ENCODE measurements at places on chromosomes 1 and 21.

- no peak for DNase-seq
Observed at GRCh38 chr1:240794046-240794843, 182.3 kb upstream of the GREM2 start.

DNA sequence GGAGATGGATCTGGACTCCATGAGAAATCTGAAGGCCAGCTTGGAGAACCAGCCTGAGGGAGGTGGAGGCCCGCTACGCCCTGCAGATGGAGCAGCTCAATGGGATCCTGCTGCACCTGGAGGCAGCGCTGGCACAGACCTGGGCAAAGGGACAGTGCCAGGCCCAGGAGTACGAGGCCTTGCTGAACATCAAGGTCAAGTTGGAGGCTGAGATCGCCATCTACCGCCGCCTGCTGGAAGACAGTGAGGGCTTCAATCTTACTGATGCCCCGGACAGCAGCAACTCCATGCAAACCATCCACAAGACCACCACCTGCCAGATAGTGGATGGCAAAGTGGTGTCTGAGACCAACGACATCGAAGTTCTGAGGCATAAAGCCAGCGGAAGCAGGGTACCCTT lies 601.5 kb upstream of the ZP4 start:
- no peak for DNase-seq

DNA sequence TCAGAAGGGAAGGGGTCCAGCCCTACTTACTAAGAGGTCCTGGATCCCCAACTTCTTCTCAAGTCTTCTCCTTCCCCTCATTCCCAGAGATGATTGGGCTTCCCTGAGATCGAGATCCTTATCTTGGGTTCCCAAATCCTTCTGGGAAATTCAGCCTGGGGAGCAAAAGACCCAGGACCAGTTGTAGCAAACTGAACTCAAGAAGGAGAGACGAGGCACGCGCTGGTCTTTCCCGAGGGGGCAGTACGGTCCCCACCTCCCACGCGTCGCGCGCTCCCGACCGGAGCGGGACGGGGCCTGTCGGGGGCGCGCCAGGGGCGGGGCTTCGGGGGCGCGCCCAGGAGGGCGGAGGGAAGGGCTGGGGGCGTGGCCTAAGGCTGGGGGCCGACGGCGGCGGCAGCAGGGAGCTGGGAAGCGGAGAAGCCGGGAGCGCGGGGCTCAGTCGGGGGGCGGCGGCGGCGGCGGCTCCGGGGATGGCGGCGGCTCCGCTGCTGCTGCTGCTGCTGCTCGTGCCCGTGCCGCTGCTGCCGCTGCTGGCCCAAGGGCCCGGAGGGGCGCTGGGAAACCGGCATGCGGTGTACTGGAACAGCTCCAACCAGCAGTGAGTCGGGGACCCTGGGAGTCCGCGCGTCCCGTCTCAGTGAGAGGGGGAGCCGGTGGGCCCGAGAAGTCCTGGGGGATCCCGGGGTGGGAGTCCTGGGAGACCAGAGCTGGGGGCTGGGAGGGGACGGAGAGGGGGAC lies at the start of gene EFNA3:
Gene EFNA3, plus strand, starts transcription at position 369 of the 741 bp plus-strand sequence. Its CDS starts 105 bp downstream, at position 474.
- DNase-seq: no peak

- DNase-seq: no peak
Observed at GRCh38 chr1:246537887-246538286, 28.2 kb downstream of the TFB2M start.

DNA sequence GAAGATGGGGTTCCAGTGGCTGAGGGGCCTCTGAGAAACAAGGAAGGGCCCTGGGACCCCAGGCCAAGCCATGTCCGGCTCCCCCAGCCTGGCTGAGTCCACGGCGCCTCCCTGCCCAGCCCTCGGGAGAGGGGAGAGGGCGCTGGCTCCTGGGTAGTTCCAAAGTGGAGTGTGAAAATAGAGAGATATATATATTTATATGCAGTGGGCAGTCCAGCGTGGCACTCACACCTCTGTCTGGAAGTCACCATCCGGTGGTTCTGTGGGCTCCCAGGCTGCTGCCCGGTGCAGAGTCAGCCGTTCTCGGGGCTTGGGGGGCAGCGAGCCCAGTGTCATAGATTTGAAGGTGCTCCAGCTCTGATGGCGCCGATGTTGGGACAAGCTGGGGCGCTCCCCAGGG lies 23.4 kb upstream of the COL16A1 start:
- no peak for DNase-seq

- no peak for DNase-seq
Observed at GRCh38 chr1:27519331-27520258, 29.6 kb upstream of the WASF2 start.

GRCh38 chr1:143611159-143611558 lies 360.6 kb downstream of the FAM72C start:
- DNase-seq: no peak

DNA sequence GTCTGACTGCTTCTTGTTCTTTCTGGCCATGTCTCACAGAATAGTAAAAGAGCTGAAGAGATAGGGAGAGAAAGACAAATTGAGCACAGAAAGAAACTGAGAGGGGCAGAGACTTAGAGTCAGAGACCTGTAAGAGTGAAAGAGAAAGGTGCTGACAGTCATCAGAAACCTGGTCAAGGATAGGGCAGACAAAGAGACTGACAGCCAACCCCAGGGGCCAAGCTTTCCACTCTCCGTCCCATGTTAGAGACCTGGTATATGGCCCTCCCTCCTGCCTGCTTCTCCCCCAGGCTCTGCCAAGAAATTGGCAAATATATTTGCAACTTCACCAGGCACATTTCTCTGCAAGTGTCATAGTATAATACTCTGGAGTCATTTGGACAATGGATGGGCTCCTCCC lies 64.6 kb downstream of the RHBG start:
- DNase-seq: no peak

- no peak for DNase-seq
Observed at GRCh38 chr1:32263744-32264143, 12.7 kb downstream of the LCK start.

DNA sequence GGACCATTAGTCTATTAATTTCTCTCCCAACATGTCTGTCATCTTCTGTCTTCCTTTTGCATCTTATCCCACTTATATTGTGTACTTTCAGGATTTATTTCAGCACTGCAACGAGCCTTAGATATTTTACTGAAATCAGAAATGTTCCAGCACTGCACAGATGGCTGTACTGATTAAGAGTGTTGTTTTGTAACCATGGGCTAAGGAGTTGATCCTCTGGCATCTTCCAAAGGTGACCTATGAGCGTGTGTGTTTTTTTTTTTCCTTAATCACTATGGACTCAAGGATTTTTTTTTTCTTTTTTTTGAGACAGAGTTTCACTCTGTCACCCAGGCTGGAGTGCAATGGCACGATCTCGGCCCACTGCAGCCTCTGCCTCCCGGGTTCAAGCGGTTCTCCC lies 7.1 kb upstream of the DDX59 start:
- no peak for DNase-seq

- no peak for DNase-seq
Observed at GRCh38 chr1:165235777-165236291, 120.7 kb downstream of the LMX1A start.

- DNase-seq: no peak
Observed at GRCh38 chr1:211344152-211344618, 17.6 kb downstream of the TRAF5 start.

DNA sequence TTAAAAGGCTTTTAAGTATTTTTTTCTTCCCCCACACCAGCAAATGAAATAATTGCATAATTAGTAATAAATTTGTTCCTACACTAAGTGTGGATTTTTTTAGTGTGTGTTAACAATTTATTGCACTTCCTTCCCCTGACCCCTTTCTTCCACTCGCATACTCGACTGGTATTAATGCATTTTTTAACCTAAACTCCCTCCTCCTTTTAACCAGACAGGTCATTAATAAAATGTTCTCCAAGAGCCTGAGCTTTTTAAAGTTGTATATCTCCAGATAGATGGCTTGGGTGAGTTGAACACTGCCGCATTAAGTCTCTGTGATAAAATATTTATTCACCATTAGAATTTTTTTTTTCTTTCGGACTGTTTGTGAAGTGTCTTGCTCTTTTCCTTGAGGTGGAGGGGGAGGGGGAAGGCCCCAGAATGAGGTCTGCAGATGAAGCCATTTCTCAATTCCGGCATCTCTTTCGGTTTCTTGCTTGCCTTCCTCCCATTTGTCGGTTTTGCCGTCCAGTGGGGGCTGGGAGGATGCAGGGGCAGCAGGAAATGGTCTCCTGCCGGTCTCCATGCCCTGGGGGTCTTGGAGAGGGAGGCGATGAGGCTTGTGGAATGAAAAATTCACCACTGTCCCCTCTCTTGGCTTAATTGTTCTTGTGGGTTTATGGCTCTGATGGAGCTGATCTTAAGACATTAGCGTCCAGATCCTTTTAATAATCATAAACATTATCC lies 64.1 kb upstream of the ACTL8 start:
- no peak for DNase-seq

GRCh38 chr1:30416221-30416820 lies 307.1 kb downstream of the MATN1 start:
- DNase-seq: no peak

DNA sequence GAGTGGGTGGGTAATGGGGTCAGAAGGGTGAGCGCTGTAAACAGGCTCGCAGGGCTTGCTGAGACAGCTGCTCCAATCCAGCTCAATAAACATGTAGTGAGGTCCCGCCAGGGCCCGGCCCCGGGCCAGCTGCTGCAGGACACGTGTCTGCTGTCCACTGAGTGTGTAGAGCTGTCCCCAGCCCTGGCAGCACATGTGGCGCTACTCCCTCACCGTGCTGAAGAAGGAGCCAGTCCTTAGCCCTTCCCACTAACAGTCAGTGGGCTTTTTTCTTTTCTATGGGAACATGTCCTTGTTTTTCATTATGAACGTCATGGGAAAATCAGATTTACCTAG lies 78.9 kb upstream of the C1orf174 start:
- DNase-seq: no peak

- DNase-seq: no peak
Observed at GRCh38 chr1:230568008-230568407, 74.3 kb upstream of the COG2 start.

DNA sequence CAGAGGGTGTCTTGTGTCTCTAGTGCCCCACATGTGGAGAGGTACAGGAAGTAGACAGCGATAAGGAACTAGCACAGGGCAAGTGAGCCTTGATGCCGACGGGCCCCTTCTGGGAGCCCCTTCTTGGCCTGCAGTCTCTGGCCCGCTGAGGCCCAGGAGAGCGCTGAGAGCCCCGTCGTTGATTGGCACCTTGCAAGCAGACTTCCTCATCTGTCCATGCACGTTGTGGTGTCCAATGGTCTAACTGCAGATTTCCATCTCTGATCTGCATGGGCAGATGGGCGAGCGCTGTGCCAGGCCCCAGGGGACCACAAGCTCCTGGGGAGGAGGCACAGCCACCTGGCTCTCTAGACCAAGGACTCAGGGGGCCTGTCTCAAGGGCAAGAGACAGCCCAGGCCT lies 32.4 kb downstream of the PLEKHA6 start:
- DNase-seq: no peak

GRCh38 chr1:45282351-45282750 lies 44.3 kb upstream of the HPDL start:
- DNase-seq: no peak

- no peak for DNase-seq
Observed at GRCh38 chr21:41945982-41946381, 7.8 kb downstream of the C2CD2 start.

DNA sequence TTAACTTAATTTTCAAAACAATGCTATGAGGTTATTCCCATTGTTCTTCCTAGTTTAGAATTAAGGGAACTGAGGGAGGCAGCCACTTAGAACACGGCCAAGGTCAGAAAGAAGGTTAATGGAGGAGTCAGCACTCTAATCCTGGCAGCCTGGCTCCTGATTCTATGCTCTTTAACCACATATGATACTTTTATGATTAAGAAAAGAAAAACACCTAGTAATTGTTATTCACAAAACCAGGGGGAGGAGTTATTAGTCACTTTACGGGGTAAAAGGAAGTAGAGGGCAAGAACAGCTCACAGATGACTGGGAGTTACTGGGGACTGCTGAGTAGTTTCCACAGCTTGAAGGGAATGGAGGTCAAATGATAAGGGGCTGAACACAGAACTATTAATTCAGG lies 38.6 kb downstream of the GADD45A start:
- DNase-seq: peak; percentile 90

GRCh38 chr1:10867914-10868598 lies 71.6 kb upstream of the CASZ1 start:
- no peak for DNase-seq

GRCh38 chr1:64476251-64476952 lies 6.5 kb downstream of the CACHD1 start:
- DNase-seq: peak; percentile 85

- no peak for DNase-seq
Observed at GRCh38 chr21:44711327-44712202, at the start of gene TSPEAR. TSS of gene TSPEAR (minus strand) at chr21:44711572. CDS start at chr21:44711514, 58 bp downstream.

- DNase-seq: no peak
Observed at GRCh38 chr21:37916310-37917051, at the start of gene KCNJ6. TSS of gene KCNJ6 (minus strand) at chr21:37916457. CDS start at chr21:37840682, 75,775 bp downstream.

GRCh38 chr1:215631489-215631888 lies 64.4 kb downstream of the KCTD3 start:
- DNase-seq: no peak

GRCh38 chr1:178921499-178921898 lies 50.6 kb upstream of the ANGPTL1 start:
- DNase-seq: no peak

GRCh38 chr1:248872752-248873408 lies 14.0 kb upstream of the ZNF692 start:
- peak; percentile 60 for DNase-seq

DNA sequence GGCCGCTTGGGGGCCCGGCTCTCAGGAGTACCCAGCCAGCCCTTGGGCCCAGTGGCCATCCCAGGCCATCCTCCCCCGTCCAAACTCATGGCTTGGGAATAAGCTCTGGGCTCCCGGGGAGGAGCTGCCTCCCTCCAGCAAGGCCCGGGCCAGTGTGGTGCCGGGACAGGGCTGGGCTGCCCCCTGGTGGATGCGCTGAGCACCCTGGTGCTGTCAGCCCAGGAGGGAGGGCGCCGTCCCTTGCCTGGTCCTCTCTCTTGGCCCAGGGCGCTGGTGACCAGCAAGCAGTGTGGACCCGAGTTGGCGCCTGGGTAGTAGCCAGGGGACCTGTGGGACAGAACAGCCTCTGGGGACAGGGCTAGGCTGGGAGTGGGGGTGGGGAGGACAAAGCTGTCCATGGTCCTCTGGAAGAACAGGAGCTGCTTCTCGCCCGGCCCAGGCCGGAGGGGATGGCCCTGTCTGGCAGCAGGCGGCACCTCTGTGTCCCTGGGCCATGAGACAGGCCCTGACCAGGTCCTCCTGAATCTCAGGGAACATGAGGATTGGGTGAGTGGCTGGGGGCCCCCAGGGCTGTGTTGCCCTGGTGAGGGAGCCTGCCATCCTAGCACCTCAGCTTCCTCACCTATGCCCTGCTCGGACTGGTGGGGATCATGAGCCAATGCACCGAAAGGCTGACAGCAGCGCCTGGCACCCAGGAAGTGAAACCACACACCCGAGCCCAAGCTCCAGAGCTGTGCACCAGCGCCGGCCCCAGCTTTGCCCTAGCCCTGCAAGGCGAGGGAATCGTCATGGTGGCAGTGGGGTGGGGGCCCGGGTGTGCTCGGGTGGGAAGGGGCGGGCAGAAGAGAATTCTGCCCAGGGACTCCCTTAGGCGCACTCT lies 9.4 kb downstream of the MORN1 start:
- DNase-seq: peak; percentile 80
